NCI-H1436 (cell line): ENCODE measurements at places on chromosomes 11 and 22.

- no peak for DNase-seq
These were observed 134.1 kb downstream of the GRIK4 start for GRCh38 chr11:120645639-120646038.

DNA sequence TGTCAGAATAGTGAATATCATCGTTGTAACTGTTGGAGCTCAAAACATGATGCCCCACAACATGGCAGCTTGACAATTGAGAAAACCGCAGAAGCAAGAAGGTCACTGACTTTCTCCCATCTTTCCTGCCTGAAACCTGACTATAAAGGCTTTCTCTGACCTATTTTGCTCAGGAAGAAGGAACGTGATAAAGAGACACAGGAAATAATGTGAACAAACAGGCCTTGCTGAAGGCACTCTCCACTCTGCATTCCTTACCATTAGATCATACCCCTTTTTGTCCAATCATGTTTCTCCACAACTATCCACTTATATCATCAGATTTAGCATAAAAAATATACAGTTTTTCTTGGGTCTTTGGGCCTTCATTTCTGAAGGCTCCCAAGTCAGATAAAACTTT is 916.8 kb downstream of the METTL15 start:
- DNase-seq, result no peak

- DNase-seq, result no peak
These were observed 21.0 kb upstream of the HTATIP2 start for GRCh38 chr11:20342347-20343141.

DNA sequence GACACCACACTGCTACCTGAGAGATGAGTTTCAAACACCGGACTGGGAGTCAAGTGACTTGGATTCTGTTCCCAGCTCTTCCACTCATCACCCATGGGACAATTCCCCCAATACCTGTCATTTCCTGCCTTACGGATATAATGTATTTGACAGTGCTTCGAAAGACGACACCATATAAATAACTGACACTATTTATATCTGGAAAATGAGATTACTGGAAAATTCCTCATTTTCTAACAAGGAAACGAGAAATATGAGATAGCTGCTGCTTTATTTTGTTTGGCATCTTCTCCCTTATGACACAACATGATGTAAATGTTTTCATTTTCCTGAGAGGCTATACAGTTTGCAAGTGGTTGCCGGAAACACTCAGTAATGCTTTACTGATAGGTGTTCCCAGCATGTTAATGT is 8.6 kb downstream of the HSCB start:
- no peak for DNase-seq

DNA sequence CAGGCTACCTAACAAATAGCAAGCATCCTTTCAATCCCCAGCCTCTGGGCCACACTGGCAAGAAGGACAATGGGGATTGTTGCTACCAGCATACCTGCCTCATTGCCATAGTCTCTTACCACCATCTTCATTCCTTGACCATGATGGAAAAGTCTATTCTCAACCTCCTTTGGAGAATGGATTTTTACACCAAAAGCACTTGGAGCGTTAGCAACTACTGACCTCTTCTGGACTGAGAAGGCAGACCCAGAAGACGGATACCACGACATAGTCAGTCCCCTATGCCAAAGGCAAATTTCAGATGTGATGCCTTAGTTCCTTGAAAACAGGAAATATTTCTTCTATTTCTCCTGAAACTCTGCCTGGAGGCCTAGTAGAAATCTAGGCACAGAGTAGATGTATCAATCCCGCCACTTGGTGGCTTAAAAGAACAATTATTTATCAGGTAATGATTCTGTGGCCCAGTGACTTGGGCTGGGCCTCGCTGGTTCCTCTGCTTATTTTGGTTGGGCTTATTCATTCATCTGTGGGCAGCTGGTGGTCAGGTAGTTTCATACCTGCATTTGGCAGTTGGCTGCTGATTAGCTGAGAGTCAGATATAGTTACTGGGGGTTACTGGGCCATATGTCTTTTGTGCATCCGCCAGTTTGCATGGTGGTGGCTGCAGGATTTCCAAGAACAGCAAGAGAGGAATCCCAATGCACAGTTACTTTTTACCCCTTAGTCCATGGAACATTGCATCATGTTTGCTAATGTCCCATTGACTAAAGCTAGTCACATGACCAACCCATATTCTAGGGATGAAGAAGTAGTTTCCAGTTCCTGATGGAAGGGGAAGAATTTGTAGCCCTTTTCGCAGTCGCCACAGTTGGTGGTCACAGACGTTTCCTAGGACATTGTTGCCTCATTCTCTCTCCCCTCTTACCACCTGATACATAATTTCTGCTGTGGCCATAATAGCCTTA is 75.2 kb downstream of the DHCR7 start:
- DNase-seq, result no peak

- no peak for DNase-seq
These were observed 1375.6 kb upstream of the TENM4 start for GRCh38 chr11:80816454-80816847.

DNA sequence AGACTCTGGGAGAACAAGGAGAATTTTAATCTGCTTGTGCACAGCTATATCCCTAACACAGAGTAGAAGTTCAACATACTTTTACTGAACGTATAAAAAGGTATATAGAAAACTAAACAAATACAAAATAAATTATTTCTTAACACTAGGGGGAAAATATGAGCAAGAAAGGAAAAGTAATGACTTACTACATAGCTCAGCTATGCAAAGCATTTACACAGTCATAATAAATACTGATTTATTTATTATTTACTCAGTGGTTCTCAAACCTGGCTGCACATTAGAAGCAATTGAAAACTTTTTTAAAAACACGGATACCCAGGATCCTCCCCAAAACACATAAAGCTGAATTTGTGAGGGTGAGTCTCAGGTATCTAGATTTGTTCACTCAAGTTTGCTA is 182.5 kb downstream of the TTC28 start:
- no peak for DNase-seq

- DNase-seq, result no peak
These were observed 13.9 kb downstream of the NEAT1 start for GRCh38 chr11:65436412-65437032.

- DNase-seq, result no peak
These were observed 81.3 kb upstream of the ARHGAP20 start for GRCh38 chr11:110793556-110793955.

GRCh38 chr11:95897731-95898130 is 26.2 kb downstream of the MTMR2 start:
- no peak for DNase-seq

GRCh38 chr11:33692013-33692504 is 8.6 kb downstream of the C11orf91 start:
- DNase-seq, result no peak

- no peak for DNase-seq
These were observed 284.0 kb downstream of the LRRC4C start for GRCh38 chr11:41175304-41175972.

GRCh38 chr11:88484873-88485621 is 147.5 kb upstream of the CTSC start:
- no peak for DNase-seq

- peak; percentile 9 for DNase-seq
These were observed at the start of gene TUBA8 for GRCh38 chr22:18110194-18110953. TSS of gene TUBA8 (plus strand) at chr22:18110809. CDS start at chr22:18110866, 57 bp downstream.

- DNase-seq, result no peak
These were observed 21.4 kb upstream of the EHF start for GRCh38 chr11:34599406-34599945.

GRCh38 chr22:48664586-48664985 is 1163.1 kb downstream of the BRD1 start:
- no peak for DNase-seq
